Stimulated activated naive CD8-positive, alpha-beta T cell treated with anti-CD3 and anti-CD28 coated beads, Interleukin-15, amount 100 ng/mL, for 72 hours (primary cell): ENCODE measurements at places on chromosomes 2 and 18.

DNA sequence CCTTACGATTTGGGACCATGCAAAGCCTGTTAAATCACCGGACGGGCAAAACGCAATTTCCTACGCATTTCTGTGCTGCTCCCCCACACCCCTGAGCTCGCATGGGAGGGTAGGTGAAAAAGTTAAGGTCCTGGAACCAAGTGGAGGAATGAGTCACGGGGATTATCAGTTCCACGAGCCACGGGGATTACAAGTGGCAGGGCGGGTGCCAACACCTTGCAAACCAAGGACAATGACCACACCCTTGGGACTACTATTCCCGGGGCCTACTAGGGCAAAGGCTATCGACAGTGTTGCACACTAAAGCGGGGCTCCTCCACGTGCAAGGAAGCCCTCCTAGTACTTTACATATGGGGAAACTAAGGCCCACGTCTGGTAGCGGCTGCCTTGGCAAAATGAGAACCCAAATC is 447 bp downstream of the RETSAT start:
- peak; percentile 25 for DNase-seq

GRCh38 chr2:45132551-45132950 is 123.3 kb upstream of the SIX2 start:
- DNase-seq: no peak

GRCh38 chr2:9831670-9832069 is 11.6 kb upstream of the TAF1B start:
- no peak for DNase-seq

DNA sequence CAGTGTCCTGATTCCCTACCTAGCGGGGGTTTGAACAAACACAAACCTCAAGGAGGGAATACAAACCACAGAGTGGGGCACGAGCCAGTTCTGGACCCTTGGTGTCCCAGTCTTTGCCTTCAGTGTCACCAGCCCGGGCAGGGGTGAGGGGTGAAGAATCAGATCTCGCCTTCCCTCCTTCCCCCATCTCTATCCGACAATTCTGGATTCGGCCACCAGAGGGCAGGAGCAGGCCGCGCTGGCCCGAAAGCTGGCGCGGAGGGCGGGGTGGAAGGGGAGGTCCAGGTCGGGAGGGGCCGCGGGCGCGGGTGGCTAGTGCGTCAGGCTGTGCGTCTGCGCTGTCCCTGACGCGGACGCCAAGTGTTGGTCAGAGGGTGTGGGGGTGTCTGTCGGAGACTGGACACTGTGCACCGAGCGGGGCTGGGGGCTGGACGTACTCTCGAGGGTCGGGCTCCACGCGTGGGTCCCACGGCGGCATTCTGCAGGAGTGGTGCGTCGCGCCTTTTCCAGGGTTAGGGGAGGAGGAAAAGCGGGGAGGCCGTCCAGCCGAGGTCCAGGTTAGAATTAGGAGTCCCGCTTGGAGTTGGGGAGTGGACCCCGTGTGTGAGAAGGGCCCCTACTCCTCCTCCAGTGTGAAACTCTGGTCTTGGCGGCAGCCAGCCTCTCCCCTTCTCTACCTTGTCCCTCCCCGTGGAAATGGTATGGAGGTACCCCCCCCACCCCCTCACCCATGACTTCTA is 2.9 kb upstream of the CRYBA2 start:
- peak; percentile 83 for DNase-seq

GRCh38 chr2:66507673-66508201 is 72.8 kb downstream of the MEIS1 start:
- DNase-seq: no peak

DNA sequence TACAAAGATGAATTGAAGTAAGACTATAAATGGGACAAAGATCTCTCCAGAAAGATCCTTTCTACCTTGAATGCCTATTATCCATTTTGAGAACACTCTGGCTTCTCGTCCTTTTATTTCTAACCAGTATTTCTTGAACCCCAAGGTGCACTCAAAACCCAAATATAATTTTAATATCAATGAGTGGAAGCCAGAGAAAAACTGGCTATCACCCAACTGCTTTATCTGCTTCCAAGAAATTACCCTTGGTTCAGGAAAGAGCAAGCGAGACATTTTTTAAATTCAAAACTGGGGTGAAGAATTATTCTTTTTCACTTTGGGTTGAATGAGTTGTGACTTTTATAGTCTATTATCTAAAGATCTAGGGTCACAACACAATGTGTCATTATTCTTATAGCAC is 221.3 kb downstream of the PTH2R start:
- DNase-seq: no peak

DNA sequence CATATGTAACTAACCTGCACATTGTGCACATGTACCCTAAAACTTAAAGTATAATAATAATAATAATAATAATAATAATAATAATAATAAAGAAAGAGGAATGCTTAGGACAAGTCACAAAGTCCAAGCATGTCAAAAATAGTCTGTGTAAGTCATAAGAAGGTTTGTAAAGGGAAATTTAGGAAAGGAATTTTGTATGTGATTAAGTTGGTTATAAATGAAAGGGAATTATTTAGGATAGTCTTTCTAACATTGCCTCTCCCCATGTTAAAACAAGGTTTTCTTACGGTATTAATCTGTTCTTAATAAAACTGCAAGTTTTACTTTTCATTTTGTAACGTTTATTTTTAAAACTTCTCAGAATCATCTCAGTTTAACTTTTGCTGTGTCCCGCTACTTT is 62.8 kb downstream of the SESTD1 start:
- DNase-seq: no peak

- DNase-seq: no peak
Observed at GRCh38 chr2:15633043-15633970, 41.6 kb downstream of the DDX1 start.

- peak; percentile 27 for DNase-seq
Observed at GRCh38 chr2:39218391-39218790, 25.4 kb downstream of the CDKL4 start.

DNA sequence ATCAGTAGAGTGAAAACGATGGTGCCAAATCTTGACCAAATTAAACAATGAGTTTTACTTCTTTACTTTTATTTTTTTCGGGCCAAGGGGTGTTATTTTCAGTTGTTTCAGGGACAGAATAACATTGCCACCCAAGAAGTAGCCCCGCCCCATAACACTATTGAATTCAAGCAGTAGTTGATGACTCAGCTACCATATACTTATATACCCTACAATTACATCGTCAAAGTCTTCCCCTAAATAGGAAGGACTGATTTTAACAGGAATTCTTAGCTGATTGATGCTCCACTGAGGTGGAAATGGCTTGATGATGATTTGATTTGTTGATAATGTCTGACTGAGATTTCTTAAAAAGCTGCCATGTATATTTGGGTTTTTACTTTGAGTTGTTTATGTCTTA is 24.7 kb downstream of the LYPD6B start:
- no peak for DNase-seq

GRCh38 chr18:67845035-67845434 is 328.5 kb upstream of the DSEL start:
- DNase-seq: no peak

- no peak for DNase-seq
Observed at GRCh38 chr2:139721411-139721995, 941.3 kb upstream of the NXPH2 start.

DNA sequence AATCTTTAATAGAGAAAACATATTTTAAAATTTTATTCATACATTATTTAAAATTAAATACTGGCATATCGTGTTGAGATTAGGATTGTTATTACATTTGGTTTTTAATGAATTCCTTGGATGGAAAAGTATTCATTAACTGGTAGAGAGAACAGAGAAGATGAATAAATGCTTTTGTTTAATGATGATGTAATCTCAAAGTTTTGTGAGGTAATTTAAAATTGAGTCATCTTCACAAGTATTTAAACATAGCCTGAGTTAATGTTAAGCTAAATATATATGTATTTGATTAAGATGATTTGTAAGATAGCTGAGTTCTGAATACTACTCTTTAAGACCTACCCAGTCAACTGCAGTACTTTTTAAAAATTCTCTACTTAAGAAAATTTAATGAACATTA is 713.4 kb upstream of the VRK2 start:
- DNase-seq: no peak

DNA sequence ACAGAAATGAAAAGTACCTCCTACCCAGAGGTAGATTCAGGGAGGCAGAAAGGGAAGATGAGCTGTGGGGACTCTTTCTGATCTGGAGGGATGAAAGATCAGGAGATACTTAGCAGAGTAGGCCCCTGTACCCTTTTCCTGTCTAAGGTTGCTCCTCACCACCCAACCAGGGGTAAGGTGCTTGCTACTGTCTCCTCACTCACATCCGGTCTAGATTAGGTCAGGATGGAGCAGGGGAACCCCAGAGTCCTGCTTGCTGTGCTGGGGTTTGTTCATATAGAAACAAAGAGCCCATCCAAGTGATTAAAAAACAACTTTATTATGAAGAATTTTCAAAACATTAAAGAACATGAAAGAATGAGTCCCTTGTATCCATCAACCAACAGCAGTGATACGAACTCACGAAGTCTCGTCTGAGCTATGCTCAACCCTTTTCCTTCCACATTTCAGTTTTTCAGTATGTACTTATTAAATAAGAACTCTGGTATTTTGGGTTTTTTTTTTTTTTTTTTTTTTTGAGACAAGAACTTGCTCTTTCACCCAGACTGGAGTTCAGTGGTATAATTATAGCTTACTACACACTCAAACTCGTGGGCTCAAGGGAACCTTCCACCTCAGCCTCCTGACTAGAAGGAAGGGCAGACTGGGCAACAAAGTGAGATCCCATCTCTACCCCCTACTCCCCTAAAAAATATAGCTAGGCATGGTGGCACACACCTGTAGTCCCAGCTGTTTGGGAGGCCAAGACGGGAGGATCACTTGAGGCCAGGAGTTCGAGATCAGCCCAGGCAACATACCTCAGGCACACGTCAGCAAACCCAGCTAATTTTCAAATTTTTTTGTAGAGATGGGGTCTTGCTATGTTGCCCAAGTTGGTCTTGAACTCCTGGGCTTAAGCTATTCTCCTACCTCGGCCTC is 28.5 kb upstream of the MCFD2 start:
- DNase-seq: peak; percentile 88

- DNase-seq: no peak
Observed at GRCh38 chr2:151852260-151853069, 24.2 kb upstream of the ARL5A start.

GRCh38 chr18:34704074-34704473 is 6.0 kb upstream of the DTNA start:
- no peak for DNase-seq

DNA sequence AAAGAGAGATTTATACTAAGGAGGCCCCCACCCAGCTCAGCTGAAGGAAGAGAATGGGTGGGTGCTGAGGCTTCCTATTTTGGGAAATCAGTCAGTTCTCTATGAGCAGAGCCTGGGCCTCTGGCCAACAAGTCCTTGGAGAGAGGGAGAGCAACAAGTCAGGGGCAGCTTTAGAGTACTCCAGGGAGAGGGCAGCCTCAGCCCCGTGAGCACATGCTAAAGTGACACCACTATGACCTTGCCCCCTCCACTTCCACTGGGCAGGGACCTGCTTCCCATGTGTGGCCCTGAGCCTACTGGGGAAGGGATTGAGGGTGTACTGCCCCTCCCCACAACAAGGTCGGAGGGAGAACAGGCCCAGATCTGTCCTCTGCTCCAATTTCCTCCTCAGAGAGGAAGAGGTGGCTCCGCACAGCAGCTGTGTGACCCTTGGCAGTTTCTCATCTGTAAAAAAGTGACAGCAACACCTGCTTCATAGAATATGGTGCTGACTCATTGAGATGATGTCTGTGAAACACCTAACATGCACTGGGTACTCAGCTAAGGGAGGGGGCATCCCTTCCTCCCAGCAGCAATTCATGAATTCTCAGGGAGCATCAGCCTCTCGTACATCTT is 72.9 kb downstream of the CLHC1 start:
- DNase-seq: no peak

- no peak for DNase-seq
Observed at GRCh38 chr2:111678161-111678560, 205.8 kb downstream of the ANAPC1 start.

GRCh38 chr2:186991766-186992417 is 142.9 kb upstream of the ZSWIM2 start:
- DNase-seq: no peak
